Mesendoderm (in vitro differentiated cells): ENCODE measurements at places on chromosomes 12 and 14.

- no peaks in the 10 kb centered on the region for H3K36me3 ChIP-seq
- peaks cover 3% of the 10 kb centered on the region for H3K4me1 ChIP-seq
- peak; percentile 89 for DNase-seq
- no peak within 1 kb of the TSS for H3K27ac ChIP-seq
Observed at GRCh38 chr14:61321385-61322010, at the start of gene PRKCH. Gene PRKCH, plus strand, starts transcription at chr14:61321579. Its CDS starts 523 bp downstream, at chr14:61322102.

GRCh38 chr12:32273712-32274111, 125.6 kb upstream of the FGD4 start:
- H3K4me3 ChIP-seq = no peak overlapping the region
- H3K4me1 ChIP-seq = peaks cover 9% of the 10 kb centered on the region
- DNase-seq = peak; percentile 66
- H3K27ac ChIP-seq = no peak overlapping the region
- H3K36me3 ChIP-seq = no peaks in the 10 kb centered on the region

DNA sequence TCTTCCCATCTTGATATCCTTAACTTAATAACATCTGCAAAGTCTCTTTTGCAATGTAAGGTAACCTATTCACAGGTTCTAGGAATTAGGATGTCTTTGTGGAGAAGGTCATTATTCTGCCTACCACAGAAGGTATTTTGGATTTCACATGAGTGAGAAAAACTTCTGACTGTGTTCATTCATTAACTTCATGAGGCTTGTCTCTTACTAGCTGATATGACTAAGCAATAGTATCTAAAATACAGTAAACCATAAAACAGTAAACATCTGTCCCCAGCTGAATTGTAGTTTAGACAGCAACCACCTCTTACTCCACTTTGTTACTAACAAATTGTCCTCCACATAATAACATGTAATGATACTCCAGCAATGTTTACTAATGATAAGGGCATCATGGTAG, 198.1 kb downstream of the SEC23A start:
- no peak overlapping the region for H3K27ac ChIP-seq
- H3K36me3 ChIP-seq = no peaks in the 10 kb centered on the region
- no peak overlapping the region for H3K4me3 ChIP-seq
- no peaks in the 10 kb centered on the region for H3K4me1 ChIP-seq
- H3K27me3 ChIP-seq = no peaks in the 10 kb centered on the region
- no peak for DNase-seq

GRCh38 chr12:95323212-95323611, 105.6 kb downstream of the VEZT start:
- no peak overlapping the region for H3K27ac ChIP-seq
- no peak overlapping the region for H3K4me3 ChIP-seq
- H3K4me1 ChIP-seq = no peaks in the 10 kb centered on the region
- H3K27me3 ChIP-seq = no peaks in the 10 kb centered on the region
- H3K36me3 ChIP-seq = no peaks in the 10 kb centered on the region
- DNase-seq = no peak

- H3K36me3 ChIP-seq = no peaks in the 10 kb centered on the region
- H3K27me3 ChIP-seq = no peaks in the 10 kb centered on the region
- no peaks in the 10 kb centered on the region for H3K4me1 ChIP-seq
- DNase-seq = no peak
- no peak overlapping the region for H3K27ac ChIP-seq
- H3K4me3 ChIP-seq = no peak overlapping the region
Observed at GRCh38 chr14:25836636-25837035, 761.2 kb downstream of the NOVA1 start.

- no peak overlapping the region for H3K27ac ChIP-seq
- H3K27me3 ChIP-seq = no peaks in the 10 kb centered on the region
- H3K36me3 ChIP-seq = no peaks in the 10 kb centered on the region
- H3K4me3 ChIP-seq = no peak overlapping the region
- no peak for DNase-seq
Observed at GRCh38 chr12:118494776-118495175, 118.4 kb downstream of the SUDS3 start.

- H3K4me1 ChIP-seq = peaks cover 6% of the 10 kb centered on the region
- no peak for DNase-seq
- H3K4me3 ChIP-seq = no peak overlapping the region
- H3K36me3 ChIP-seq = no peaks in the 10 kb centered on the region
Observed at GRCh38 chr12:124532967-124533366, 34.4 kb downstream of the NCOR2 start.

DNA sequence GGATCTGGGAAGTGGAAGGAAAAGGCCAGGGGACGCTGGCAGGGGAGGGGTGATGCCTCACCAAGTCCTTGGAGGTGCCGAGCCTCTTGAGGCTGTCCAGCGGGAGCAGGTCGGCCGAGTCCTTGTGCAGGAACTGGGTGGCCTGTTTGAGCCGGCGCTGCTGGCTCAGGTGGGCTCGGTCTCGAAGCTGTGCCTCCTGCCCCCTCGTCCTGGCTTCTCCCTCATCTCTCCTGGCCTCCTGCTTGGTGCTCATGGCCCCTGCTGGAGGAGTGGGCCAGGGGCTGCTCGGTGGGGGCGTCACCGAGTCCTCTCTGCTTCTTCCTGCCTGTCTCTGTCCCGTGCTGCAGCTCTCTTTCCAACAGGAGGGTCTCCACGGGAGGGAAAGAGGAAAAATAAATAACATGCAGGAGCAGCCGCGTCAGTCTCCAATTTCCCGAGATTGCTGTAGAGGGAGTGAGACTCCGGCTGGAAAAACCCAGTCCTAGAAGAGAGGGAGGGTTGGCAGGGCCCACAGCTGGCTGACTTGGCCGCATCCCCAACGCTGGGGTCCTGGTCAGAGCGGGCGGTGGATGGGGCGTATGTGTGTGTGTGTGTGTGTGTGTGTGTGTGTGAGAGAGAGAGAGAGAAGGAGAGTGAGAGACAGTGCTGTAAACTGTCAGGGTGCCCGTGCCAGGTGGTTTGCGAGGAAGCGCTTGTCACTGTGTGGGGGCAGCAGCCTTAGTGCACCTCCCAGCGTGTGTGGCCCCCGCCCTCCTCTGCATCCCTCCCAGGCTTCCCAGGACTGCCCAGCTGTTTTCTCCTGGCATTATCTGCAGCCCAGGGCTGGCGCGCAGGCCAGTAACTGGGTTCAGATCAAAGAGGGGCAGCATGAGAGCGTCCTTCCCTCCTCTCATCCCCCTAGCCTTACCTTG, at the start of gene NRIP2:
TSS of gene NRIP2 (minus strand) at position 455 of the 911 bp plus-strand sequence. CDS start at position 403, 52 bp downstream.
- H3K36me3 ChIP-seq = no peaks in the 10 kb centered on the region
- H3K27me3 ChIP-seq = no peaks in the 10 kb centered on the region
- H3K27ac ChIP-seq = no peak within 1 kb of the TSS
- DNase-seq = peak; percentile 67
- no peak within 1 kb of the TSS for H3K4me3 ChIP-seq
- H3K4me1 ChIP-seq = no peaks in the 10 kb centered on the region

GRCh38 chr12:75690296-75690955, 179.0 kb upstream of the KRR1 start:
- H3K36me3 ChIP-seq = no peaks in the 10 kb centered on the region
- H3K27ac ChIP-seq = no peak overlapping the region
- H3K4me3 ChIP-seq = no peak overlapping the region
- H3K4me1 ChIP-seq = no peaks in the 10 kb centered on the region

GRCh38 chr12:77914081-77914488, 83.4 kb downstream of the NAV3 start:
- H3K27me3 ChIP-seq = no peaks in the 10 kb centered on the region
- no peak overlapping the region for H3K27ac ChIP-seq
- no peak overlapping the region for H3K4me3 ChIP-seq
- DNase-seq = no peak

GRCh38 chr12:50061171-50061570, 3.8 kb downstream of the ASIC1 start:
- peaks cover 6% of the 10 kb centered on the region for H3K27me3 ChIP-seq
- no peak for DNase-seq
- H3K36me3 ChIP-seq = no peaks in the 10 kb centered on the region
- H3K4me1 ChIP-seq = peaks cover 3% of the 10 kb centered on the region

GRCh38 chr14:60721326-60722106, 2.6 kb downstream of the SIX4 start:
- peak overlapping the region; percentile 49 for H3K4me3 ChIP-seq
- peak; percentile 78 for DNase-seq
- peaks cover 1% of the 10 kb centered on the region for H3K36me3 ChIP-seq
- H3K4me1 ChIP-seq = peaks cover 11% of the 10 kb centered on the region
- H3K27ac ChIP-seq = peak overlapping the region; percentile 27
- H3K27me3 ChIP-seq = no peaks in the 10 kb centered on the region

GRCh38 chr12:96208801-96209549, 14.8 kb downstream of the ELK3 start:
- DNase-seq = no peak
- H3K4me1 ChIP-seq = peaks cover 2% of the 10 kb centered on the region
- H3K4me3 ChIP-seq = no peak overlapping the region
- no peaks in the 10 kb centered on the region for H3K36me3 ChIP-seq
- no peak overlapping the region for H3K27ac ChIP-seq
